SK-N-MC (cell line): ENCODE measurements at places on chromosomes 12 and 14.

- no peak for DNase-seq
Measured at GRCh38 chr12:81450920-81451739, 308.0 kb downstream of the PPFIA2 start.

- no peak for DNase-seq
Measured at GRCh38 chr12:123231931-123232330, 1.0 kb downstream of the MPHOSPH9 start.

DNA sequence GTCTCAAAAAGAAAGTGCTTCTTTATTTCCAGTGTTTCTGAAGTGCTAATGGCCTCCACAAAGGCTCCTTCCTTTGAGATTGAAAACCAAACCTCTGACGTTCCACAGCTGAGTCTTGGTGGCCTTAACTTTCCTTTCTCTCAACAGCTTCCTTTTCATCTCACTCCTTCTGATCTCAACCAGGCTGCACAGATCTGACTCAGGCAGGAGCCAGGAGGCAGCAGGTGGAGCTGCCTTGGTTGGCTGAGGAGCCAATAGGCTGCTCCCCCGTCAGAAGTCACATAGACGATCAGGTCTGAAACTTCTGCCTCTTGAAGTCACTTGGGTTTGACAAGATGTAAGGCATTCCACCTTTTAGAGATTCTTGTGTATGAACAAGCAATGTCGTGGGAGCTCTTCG is 9.1 kb upstream of the KCNA5 start:
- no peak for DNase-seq

DNA sequence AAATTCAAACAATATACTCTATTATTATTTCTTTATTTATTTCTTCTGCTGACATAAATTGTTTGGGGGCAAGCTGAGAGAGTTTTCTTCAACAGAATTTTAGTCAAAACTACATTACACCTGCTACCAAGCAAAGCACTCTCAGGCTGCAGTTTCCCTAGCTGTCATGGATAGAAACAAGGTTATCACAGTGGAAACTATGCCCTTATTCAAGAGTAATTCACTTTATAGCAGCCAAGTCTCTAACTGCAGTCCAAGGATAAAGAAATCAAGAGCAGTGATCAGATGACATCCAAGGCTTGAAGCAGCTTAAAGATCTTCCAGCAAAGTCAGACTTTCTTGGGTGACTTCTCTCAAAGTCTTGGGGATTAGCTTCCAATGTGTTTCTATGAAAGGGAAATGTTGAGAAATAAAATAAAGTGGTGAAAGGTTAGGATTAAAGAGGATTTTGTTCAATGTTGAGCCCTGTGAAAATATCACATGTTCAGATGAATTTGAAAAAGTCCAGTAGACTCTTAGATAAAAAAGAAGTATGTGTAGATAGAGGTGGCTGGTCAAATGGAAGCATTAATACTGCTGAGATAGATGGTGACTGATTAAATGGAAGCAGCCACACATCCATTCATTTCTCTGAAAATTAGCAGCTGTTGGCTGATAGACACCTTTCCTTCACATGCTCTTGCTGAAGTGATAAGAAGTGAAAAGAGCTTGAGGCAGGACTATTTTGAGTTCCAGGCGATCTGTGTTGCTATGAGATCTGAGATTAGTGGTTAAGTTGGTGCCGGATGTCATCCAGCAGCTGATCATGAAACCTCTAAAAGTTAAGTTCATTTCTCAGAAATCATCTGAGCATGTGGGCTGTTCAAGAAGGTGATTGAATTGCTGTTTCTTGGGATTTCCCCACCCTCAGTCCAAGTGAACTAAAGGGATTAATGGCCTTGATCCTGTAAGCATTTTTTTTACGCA is 257.8 kb upstream of the BTG1 start:
- DNase-seq: no peak

DNA sequence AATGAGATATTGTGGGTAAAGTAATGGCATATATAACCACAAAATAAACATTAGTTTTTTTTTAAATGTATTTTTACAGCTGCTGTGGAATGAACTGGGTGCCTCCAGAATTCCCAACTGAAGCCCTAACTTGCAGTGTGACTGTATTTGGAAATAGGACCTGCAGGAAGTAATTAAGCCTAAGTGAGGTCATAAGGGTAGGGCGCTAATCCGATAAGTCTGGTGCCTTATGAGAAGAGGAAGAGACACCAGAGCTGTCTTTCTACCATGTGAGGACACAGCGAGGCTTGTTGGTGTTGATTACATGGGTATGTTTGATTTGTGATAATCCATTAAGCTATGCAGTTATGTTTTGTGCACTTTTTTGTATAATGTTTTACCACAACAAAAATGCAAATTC is 136.8 kb downstream of the TPH2 start:
- DNase-seq: no peak

DNA sequence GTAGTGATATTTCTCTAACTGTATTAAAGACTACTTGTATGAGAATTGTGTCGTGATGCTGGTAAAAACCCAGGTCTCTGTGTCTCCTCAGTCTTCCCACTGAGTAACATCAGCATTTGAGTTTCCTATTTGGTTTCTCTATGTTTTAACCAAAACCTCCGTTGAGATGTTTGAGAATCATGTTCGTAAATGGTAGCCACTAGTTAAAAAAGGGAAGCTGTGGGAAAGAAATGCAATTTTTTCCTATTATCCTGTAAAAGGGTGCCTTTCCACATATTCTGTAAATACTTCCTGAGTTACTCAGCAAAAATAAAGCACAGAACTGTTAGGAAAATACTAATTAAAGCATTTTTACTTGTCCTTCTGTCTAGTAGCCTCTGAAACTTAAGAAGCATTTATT is 7.0 kb downstream of the CLEC1B start:
- DNase-seq: no peak

DNA sequence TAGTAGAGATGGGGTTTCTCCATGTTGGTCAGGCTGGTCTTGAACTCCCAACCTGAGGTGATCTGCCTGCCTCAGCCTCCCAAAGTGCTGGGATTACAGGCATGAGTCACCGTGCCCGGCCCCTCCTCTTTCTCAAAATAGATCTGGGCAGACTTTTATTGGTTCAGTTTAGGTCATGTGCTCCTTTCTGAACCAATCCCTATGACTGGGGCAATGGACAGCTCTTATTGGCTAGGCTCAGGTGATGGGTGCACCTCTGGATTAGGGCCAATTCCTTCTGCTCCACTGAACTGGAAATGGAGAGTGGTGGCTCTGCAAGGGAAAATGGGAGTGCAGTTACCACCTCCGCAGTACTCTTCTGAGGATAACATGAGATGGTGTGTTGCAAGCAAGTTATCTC is 6.2 kb upstream of the ATP6V0A2 start:
- DNase-seq: no peak

- no peak for DNase-seq
Measured at GRCh38 chr12:52929538-52929937, 19.4 kb upstream of the KRT18 start.
